Peyer's patch (tissue), 4 donors: ENCODE measurements at places on chromosomes 5 and 9. TPM values are rescaled to one million over a fixed set of nuclear protein-coding genes. Genes with fewer than 3 reads are reported as not detected.

EIF4E1B gene
- not detected for total RNA-seq

PLCXD3 gene
- total RNA-seq = 0.83 TPM

CLTB gene
- 184 TPM for total RNA-seq

- H3K27ac ChIP-seq = no peak overlapping the region
- no peak overlapping the region for H3K4me3 ChIP-seq
- H3K27me3 ChIP-seq = no peaks in the 10 kb centered on the region
These were observed 121.7 kb downstream of the DEPDC1B start for GRCh38 chr5:60578315-60578714.

- DNase-seq = no peak
- no peaks in the 10 kb centered on the region for H3K36me3 ChIP-seq
- H3K27ac ChIP-seq = no peak overlapping the region
- H3K4me1 ChIP-seq = no peaks in the 10 kb centered on the region
- no peaks in the 10 kb centered on the region for H3K27me3 ChIP-seq
These were observed 17.2 kb downstream of the NKX2-5 start for GRCh38 chr5:173217626-173218397.

DNA sequence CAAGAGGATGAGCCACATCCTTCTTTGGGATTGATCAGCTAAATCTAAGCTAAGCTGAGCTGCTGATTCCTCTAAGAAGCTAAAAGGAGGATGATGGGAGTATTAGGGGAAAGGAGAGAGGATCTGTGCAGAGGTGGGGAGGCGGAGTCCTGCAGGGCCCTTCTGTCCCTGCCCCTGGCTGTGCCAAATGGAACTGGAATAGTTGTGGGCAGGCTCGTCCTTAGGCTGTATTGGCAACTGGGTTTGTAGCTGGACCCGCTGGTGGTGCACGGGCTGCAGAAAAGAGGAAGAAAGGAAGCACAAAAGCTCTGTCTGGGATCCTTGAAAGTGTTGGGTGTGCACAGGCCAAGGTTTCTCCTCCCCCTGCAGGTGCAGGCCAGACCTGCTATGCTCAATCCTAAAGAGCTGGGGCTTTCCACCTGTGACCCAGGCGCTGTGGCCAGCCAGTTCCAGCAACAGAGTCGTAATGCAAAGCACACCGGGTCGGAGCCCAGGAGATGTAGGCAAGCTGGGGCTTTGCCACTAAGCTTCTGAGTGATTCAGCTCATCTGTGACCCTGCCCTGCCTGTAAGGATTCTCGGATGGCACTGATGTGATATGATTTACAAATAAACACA lies 9.8 kb downstream of the CLTB start:
- H3K27ac ChIP-seq = peak overlapping the region; percentile 93
- no peaks in the 10 kb centered on the region for H3K36me3 ChIP-seq
- peak; percentile 53 for DNase-seq
- H3K4me1 ChIP-seq = peaks cover 50% of the 10 kb centered on the region

DNA sequence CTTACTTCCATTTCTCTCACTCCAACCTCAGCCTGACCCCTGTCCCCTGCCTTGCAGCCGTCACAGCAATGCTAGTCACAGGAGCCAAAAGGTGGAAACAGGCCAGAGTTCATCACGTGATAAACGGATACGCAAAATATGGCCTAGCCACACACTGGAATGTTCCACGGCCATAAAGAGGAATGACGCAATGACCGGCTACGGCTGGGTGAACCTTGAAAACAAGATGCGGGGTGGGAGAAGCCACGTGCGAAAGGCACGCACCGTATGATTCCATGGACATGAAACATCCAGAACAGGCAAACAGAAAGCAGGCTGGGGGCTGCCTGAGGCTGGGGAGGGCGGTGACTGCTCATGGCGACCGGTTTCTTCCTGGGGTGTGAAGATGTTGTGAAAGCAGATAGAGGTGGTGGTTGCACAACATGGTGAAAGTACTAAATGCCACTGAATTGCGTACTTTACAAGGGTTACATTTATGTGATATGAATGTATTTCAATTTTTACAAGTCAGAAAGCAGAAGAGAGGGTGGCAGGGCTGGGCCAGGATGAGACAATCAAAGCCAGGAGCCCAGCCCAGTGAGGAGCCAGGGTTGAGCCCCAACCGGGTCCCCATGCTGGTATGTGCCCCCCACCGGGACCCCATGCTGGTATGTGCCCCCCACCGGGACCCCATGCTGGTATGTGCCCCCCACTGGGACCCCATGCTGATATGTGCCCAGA lies 117.8 kb upstream of the SARDH start:
- no peaks in the 10 kb centered on the region for H3K36me3 ChIP-seq
- peak overlapping the region; percentile 17 for H3K27ac ChIP-seq
- H3K4me1 ChIP-seq = peaks cover 14% of the 10 kb centered on the region
- H3K27me3 ChIP-seq = no peaks in the 10 kb centered on the region
- DNase-seq = peak; percentile 82
- H3K4me3 ChIP-seq = no peak overlapping the region

GRCh38 chr9:104313396-104314110 lies 190.5 kb upstream of the OR13F1 start:
- DNase-seq = no peak
- H3K4me1 ChIP-seq = no peaks in the 10 kb centered on the region
- no peaks in the 10 kb centered on the region for H3K27me3 ChIP-seq
- H3K36me3 ChIP-seq = no peaks in the 10 kb centered on the region
- H3K4me3 ChIP-seq = no peak overlapping the region

GRCh38 chr9:110260911-110261310 lies 4.6 kb upstream of the TXN start:
- no peak overlapping the region for H3K4me3 ChIP-seq
- H3K4me1 ChIP-seq = peaks cover 6% of the 10 kb centered on the region
- H3K36me3 ChIP-seq = no peaks in the 10 kb centered on the region

DNA sequence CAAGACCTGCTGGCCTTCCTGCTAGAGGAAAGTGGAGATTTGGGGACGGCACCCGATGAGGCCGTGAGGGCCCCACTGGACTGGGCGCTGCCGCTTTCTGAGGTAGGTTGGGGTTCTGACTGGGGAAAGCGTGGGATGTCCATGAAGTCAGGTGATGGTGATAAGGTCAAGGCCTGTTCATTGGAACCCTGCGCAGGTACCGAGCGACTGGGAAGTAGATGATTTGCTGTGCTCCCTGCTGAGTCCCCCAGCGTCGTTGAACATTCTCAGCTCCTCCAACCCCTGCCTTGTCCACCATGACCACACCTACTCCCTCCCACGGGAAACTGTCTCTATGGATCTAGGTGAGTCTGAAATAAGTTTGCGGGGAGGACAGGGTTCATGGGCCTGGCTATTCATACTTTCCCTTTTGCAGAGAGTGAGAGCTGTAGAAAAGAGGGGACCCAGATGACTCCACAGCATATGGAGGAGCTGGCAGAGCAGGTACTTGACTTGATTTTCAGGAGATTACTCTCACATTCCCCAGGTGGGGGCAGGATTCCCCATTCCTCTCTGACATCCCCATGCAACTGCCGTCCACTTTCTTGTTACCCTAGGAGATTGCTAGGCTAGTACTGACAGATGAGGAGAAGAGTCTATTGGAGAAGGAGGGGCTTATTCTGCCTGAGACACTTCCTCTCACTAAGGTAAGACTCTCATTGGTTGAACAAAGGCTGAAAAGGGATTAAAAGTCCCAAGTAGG lies 505 bp downstream of the CREB3 start:
- H3K4me1 ChIP-seq = peaks cover 7% of the 10 kb centered on the region
- H3K4me3 ChIP-seq = peak overlapping the region; percentile 64
- peak overlapping the region; percentile 97 for H3K27ac ChIP-seq

GRCh38 chr9:137045294-137046087 lies 486 bp downstream of the NPDC1 start:
- DNase-seq = no peak
- peaks cover 14% of the 10 kb centered on the region for H3K4me1 ChIP-seq
- H3K27ac ChIP-seq = peak overlapping the region; percentile 57

- no peak overlapping the region for H3K4me3 ChIP-seq
- DNase-seq = no peak
- no peaks in the 10 kb centered on the region for H3K27me3 ChIP-seq
- H3K36me3 ChIP-seq = no peaks in the 10 kb centered on the region
These were observed 281.8 kb downstream of the AOPEP start for GRCh38 chr9:95008151-95008771.
